CD4-positive, alpha-beta T cell (primary cell): ENCODE measurements at places on chromosomes 6 and 20.

GRCh38 chr20:19071446-19071725 is 141.1 kb upstream of the SLC24A3 start:
- DNase-seq, result no peak

GRCh38 chr6:122376246-122376645 is 23.2 kb upstream of the HSF2 start:
- no peak for DNase-seq

DNA sequence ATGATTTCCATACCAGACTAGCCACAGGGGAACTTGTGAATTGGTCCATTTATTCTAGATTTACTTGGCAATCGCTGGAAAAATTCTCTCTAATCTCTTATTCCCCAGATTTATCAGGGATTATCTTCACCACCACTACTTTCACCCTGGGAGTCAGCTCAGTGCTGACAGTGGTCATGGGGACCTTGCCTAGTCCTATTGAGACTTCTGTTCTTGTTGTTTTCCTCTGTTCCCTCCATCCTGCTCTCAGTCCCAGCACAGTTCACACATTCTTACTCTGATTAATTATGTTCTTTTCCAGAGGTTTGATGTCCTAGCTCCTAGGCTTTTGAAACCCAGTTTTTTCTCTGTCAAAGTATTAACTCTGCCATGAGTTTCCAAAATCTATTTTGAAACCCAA is 94.0 kb upstream of the TINAG start:
- DNase-seq, result no peak

GRCh38 chr6:127389706-127390105 is 46.3 kb upstream of the ECHDC1 start:
- no peak for DNase-seq

- no peak for DNase-seq
Measured at GRCh38 chr6:156976216-156977127, 199.3 kb downstream of the ARID1B start.

- DNase-seq, result no peak
Measured at GRCh38 chr6:120303527-120303926, 954.0 kb upstream of the MAN1A1 start.

- peak; percentile 31 for DNase-seq
Measured at GRCh38 chr6:6942831-6943230, 164.9 kb upstream of the RREB1 start.
